ENCODE measurements at places on chromosomes 1 and 21. TPM values are rescaled to one million over a fixed set of nuclear protein-coding genes. Genes with fewer than 3 reads are reported as not detected.

- no peak for DNase-seq
These were observed 307.1 kb downstream of the MATN1 start for GRCh38 chr1:30416221-30416820.

DNA sequence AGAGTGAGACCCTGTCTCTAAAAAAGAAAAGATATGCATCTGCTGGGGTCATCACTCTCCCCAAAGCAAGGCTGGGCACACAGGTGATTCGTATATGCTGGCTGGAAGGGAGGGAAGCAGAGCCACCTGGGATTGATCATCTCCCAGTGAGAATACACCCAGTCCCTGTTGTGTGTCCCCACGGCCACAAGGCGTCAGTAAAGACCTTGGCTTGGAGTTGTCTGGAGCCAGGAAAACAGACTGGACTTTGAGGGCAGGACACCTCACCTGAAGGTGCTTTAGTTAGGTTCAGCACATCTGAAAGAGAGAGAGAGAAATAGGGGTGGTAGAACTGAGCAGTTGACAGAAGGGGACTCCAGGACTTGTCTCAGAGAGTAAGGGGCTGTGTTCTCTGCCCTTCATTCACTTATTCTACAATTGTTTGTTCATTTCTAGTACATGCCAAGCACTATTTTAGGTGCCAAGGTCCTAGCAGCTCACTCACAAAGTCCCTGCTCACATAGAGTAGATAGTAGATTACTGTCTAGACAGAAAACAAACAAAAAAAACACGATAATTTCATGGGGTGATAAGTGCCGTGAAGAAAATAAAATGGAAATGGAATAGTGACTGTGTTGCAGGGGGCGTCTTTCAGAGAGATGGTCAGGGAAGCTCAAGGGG, 13.5 kb downstream of the CITED4 start:
- peak; percentile 44 for DNase-seq

Gene OR2T29
- not detected for polyA plus RNA-seq

- DNase-seq, result no peak
These were observed 6.9 kb upstream of the GPR153 start for GRCh38 chr1:6267686-6268322.

- DNase-seq, result peak; percentile 90
These were observed 696 bp downstream of the TGFB2 start for GRCh38 chr1:218345673-218346390.

GRCh38 chr1:118716775-118717174, 271.4 kb downstream of the TBX15 start:
- peak; percentile 15 for DNase-seq

GRCh38 chr1:174406421-174406820, 41.3 kb upstream of the GPR52 start:
- DNase-seq, result no peak

GRCh38 chr1:8860738-8861516, 17.6 kb downstream of the ENO1 start:
- no peak for DNase-seq

DNA sequence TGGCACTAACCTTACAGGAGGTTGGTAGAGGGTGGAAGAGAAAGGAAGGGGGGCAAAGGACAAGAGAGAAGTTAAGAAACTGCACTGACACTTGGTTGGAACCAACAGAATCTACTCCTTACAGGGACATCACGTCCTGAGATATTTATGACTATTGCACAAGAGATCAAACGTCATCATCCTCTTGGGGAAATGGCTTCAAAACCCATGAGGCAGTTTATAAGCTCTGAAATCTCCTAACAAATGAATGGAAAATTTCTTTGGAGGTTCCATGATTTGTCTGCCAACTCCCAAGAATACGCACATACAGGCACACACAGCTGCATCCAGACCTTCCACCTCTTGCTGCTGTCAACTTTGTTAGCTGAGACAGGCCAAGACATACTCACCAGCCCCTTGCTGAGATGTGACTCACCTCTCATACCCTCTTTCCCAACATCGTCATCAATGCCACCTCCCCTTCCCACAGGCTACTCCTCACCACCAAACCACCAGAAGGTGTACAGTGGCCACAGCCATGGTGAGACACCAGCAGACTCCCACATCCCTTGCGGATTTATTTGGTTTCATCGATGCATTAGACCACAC, 135.5 kb downstream of the SETD4 start:
- DNase-seq, result no peak

Gene PARS2
- 4.8 TPM for polyA plus RNA-seq

DNA sequence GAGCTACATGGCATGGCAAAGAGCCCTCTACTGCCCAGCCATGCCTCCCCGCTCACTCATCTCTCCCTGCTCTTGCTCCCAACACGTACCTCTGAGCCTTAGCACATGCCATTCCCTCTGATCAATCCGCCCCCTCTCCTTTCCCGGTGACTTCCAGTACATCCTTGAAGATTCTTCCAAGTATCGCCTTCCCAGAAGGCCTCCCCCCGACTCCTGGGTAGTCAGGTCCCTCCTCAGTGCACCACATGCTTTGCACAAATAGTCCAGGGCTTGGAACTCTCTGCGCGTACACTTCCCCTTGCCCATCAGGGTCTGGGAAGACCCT, 77.0 kb upstream of the IFFO2 start:
- DNase-seq, result no peak

GRCh38 chr1:237111807-237112206, 69.8 kb downstream of the RYR2 start:
- DNase-seq, result no peak

- no peak for DNase-seq
These were observed 96.6 kb upstream of the ZNF281 start for GRCh38 chr1:200506471-200506870.

Gene FAM72D
- 2.0 TPM for polyA plus RNA-seq

- DNase-seq, result peak; percentile 74
These were observed 16.1 kb upstream of the STMN1 start for GRCh38 chr1:25922056-25922970.

Measured in muscle of leg (tissue), 16 donors.